Prostate gland (tissue), 2 donors: ENCODE measurements at places on chromosomes 7 and 10. TPM values are rescaled to one million over a fixed set of nuclear protein-coding genes. Genes with fewer than 3 reads are reported as not detected.

UFSP1 gene
- total RNA-seq = 8.4 TPM

RNF148 gene
- 2.9 TPM for total RNA-seq

TMEM176A gene
- total RNA-seq = 3.8 TPM

SCIN gene
- 7.6 TPM for total RNA-seq

GIMAP4 gene
- 6.9 TPM for total RNA-seq

CARD11 gene
- total RNA-seq = 0.87 TPM

ZMYND11 gene
- 66.6 TPM for total RNA-seq

FGFR2 gene
- 49.7 TPM for total RNA-seq

GTF2I gene
- total RNA-seq = 149 TPM

ACSL5 gene
- total RNA-seq = 19.7 TPM

ENTPD1 gene
- 9.3 TPM for total RNA-seq

CCZ1B gene
- total RNA-seq = 38.1 TPM

TOMM7 gene
- total RNA-seq = 124 TPM

TMEM176B gene
- total RNA-seq = 4.5 TPM

SUGCT gene
- 2.2 TPM for total RNA-seq

RBM20 gene
- 2.8 TPM for total RNA-seq
